ENCODE measurements at places on chromosomes 7 and 10.

DNA sequence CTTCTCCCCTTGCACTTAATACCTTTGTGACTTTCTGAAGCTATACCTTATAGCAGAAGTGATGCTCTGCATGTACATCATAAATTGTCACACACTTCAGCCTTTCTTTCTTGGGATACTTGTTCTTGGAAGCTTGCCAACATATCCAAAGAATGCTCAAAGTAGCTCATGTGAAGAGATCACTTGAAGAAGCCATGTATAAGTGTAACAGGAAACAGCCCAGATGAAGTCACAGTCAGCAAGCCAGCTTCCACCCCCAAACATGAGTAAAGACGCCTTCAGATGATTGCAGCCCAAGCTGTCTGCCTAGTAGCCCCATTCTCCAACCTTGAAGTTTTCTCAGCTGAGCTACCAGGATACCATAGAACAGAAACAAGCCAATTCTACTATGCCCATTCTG is 50.9 kb downstream of the DGKB start:
- no peak for DNase-seq

GRCh38 chr10:809671-810350 is 120.3 kb upstream of the DIP2C start:
- no peak for DNase-seq

DNA sequence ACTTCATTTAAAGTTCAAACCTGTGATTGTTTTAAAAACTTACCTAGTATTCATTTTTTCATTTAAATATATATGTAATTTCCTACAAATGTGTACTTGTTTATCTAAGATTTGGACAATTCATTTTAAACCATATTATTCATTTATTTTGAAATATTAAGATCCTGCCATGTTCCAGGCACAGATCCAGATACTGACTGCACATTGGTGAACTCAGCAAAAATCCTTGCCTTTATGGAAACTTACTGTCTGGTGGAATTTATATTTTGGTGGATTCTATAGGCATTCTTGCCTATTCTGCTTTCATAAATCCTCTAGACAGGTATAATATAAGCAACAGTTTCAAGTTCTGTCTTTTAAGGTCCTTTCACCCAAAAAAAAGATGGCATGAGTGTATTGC is 48.3 kb upstream of the RPA3 start:
- no peak for DNase-seq

DNA sequence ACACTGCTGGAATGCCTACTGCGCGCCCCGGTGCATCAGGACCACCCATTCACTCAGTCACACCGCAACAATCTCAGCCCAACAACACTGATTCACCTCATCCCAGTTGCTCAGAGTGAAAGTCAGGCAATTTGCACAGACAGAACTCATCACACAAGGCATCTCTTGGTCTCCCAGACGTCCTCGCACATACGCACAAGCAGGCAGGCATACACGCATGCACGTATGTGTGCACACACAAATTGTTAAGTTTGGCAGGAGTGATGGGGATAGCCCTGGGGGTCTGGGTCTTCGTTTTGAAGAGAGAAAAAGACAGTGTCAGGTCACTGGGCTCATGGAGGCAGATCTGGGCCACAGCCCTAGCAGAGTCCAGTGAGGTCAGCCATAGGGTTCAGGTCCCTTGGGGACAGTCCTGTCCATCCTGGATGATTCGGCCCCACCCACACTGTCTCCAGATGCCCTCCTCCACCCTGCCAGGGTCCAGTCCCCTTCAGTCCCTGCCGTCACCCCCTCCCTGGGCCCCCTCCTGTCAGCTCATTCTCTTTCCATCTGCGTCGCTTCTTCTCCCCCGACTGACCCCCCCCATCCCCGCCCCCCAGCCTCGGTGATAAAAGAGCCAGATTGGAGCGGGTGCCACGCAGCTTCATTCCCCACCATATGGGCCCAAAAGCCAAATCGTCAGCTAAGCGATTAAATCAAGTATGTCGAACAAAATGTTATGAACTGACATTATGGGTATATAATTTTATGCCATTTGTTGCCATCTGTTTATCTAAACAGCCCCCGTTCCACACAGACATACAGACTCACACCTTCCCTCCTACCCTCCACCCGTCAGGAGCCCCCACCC is 48.5 kb upstream of the SLF2 start:
- no peak for DNase-seq

DNA sequence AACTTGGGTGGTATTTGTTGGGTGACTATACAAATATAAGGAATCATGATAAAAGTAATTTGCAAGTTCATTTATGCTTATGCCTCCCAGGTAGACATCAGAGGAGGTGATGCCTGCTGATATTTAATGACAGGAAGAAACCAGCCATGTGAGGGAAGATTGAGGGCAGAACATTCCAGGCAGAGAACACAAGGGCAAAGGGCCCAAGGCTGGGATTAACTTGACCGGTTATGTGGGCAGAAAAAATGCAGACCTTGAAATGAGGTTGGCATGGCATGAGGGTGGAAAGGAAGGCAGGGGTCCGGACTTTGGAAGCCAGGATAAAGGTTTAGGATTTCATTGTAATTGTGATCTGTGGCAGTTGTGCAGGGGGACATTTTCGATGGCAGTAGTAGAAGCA is 68.0 kb upstream of the MTPN start:
- DNase-seq: no peak

DNA sequence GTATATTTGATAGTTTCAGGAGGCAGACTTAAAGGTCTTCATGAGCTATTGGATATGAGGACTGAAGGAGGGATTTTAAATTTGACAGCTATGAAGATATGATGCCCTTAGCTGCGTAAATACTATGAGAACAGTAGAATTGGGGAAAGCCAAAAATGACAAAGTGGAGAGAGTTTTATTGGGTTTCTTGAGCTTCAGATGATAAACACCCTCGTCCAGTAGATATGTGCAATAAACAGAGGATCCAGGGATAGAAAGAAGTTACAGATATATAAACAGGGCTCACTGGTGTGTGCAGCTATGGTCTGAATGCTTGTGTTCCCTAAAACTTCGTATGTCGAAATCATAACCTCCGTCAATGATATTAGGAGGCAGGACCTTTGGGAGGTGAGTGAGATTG is 131.3 kb downstream of the INHBA start:
- DNase-seq: no peak

- no peak for DNase-seq
Observed at GRCh38 chr7:112395411-112395810, 54.8 kb upstream of the IFRD1 start.

GRCh38 chr10:106795619-106796018 is 368.9 kb downstream of the SORCS1 start:
- no peak for DNase-seq

DNA sequence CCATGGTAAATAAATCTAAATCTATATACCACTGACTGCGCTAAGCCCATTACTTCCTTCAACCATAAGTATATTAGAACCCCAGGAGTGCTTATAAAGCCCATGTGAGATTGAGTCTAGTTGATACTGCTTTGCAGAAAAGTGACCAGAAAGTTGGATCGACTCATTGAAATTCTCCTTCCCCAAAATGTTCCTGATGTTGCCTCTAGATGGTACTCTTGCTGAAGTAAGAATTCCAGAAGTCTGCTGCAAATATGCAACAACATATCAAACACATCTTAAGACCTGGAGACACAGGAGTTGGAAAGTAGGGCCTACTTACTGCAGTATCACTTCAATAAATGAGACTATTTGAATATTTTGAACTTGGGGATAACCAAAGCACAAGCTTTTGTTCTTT is 550.8 kb downstream of the IPMK start:
- no peak for DNase-seq

DNA sequence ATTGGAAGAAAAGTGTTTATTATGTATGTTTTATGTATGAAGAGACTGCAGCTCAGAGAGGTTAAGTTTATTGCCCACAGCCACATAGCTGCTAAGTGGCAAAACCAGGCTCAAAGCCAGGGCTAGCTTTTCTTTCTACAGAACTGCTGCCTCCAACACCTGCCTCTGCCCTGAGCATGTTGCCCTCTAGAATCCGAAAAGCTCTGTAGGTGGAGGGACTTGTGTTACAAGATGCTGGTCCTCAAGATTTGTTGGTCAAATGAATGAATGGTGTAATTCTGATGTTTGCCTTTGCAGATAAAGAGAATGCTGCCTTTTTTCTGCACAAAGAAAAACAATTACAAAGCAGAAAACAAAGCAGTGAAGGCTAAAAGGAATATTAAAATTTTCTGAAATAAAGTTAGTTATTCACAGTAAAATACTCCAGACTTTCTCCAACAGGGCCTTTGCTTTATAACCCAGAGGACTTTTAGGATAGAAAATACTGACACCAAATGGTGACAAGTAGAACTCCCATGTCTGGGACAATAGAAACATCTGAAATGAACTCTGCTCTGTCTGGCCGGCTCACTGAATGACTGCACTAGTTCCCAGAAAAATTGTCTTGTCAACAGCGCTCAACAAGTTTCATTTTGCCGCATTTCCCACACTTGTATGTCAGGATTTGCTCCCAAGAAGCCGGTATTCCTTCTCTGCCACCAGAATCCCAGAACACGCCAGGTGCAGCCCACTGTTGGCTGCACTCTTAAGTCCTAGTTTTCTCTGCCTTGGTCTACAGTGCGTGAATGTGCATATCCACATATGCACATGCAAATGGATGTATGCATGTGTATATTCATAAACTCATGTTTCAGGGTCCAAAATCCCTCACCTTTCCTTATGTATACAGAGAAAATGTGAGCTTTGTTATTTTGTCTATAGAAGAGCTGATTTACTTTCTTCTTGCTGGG is 11.0 kb upstream of the DNTT start:
- peak; percentile 4 for DNase-seq

DNA sequence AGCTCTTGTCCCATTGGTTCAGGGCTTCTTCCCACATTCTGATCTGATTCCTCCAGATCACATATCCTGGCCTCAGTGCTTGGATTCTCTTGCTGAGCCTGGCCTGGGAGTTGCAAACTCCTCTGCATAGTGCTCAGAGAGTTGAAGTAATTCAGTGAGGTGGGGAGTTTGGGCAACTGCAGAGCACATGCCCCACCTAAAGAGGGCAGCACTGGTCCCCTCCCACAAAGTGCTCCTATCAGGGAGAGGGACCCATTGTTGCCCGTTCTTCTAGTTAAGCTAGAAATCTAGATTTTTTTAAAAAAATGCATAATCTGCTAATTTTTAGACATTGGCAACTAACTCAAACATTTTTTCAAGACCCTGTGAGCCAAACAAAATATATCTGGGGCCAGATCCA is 45.1 kb downstream of the CHN2 start:
- no peak for DNase-seq

- no peak for DNase-seq
Observed at GRCh38 chr7:2170576-2171521, 61.9 kb downstream of the MAD1L1 start.

- DNase-seq: peak; percentile 58
Observed at GRCh38 chr7:101162551-101163278, 2.7 kb downstream of the VGF start.

DNA sequence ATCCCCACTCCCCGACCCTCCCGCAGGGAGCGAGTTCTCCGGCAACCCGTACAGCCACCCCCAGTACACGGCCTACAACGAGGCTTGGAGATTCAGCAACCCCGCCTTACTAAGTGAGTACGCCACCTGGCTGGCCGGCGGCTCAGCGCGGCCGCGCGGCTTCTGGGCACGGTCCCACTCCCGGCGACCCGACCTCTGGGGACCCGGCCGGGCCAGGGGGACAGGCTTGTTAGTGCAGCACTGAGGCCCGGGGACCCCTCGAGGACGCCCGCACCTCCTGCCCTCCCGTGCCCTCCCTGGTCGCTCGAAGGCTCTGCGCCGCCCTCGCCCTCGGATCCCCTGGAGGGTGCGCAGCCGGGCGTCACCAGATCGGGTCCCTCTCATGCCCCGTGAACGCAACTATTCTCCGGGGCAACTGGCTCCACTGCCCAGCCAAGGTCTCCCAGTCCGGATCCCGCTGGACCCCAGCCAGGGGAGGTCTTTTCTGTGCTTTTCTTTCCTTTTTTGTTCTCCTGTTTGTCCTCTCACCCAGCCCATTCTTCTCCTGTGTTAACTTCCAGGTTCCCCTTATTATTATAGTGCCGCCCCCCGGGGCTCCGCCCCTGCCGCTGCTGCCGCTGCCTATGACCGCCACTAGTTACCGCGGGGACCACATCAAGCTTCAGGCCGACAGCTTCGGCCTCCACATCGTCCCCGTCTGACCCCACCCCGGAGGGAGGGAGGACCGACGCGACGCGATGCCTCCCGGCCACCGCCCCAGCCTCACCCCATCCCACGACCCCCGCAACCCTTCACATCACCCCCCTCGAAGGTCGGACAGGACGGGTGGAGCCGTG is 81.8 kb downstream of the PAX2 start:
- no peak for DNase-seq

DNA sequence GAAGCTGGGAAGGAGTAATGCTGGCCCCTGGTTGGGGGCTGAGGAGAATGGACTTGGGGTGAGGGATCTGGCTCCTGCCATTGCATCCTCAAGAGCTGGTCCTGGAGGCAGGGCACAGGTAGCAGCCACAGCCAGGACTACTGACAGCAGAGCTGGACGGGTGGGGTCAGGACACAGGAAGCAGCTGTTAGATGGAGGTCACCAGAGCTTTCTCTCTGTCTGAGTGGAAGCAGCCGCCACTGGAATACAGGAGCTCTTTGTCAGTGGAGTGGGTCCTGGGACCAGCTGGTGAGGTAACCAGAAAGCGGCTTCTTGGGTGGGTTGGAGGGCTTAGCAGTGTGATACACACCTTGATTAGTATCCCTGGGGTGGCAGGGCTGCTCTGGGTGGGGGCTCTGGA is 58.1 kb upstream of the AQP1 start:
- DNase-seq: no peak

DNA sequence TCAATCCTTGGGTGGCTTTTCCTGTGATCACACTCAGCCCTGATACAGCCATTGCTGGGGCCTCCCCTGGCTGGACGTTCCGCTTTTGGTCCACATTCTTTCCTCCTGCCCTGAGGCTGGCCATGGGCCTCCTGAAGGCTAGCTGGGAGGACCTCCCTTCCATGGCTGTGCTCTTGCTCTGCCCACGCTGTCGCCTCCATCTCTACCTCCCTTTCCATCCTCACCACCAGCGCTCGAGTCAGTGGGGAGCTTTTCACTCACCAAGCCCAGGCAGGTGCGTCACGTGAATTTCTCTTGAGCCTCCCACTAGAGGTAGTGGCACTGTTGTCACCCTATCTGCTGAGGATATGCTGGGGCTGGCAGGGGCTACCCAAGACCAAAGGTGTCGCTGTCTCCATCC is 85.9 kb downstream of the BMS1 start:
- DNase-seq: no peak

DNA sequence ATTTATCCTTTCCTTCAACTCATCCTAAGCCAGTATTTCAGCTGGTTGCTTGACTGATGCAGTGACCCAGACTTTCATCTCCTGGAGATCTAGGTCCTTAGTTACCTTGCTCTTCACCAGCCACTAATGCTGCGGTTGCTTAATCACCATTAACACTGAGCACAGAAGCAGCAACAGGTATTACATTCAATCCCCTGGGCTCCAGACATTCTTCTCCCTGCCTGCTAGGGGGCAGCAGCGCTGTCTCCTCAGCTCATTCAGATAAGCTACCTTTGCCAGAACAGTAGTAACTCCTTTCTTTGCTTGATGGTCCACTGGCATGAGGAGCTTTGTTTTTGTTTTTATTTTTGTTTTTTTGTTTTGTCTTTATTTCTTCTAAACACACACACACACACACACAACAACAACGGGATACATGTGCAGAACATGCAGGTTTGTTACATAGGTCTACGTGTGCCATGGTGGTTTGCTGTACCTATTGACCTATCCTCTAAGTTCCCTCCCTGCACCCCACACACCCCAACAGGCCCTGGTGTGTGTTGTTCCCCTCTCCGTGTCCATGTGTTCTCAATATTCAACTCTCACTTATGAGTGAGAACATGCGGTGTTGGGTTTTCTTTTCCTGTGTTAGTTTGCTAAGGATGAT is 1043.2 kb upstream of the C7orf33 start:
- peak; percentile 45 for DNase-seq

Data from NCI-H2029 (cell line).